ENCODE measurements at places on chromosomes 2 and 18. TPM values are rescaled to one million over a fixed set of nuclear protein-coding genes. Genes with fewer than 3 reads are reported as not detected.

DNA sequence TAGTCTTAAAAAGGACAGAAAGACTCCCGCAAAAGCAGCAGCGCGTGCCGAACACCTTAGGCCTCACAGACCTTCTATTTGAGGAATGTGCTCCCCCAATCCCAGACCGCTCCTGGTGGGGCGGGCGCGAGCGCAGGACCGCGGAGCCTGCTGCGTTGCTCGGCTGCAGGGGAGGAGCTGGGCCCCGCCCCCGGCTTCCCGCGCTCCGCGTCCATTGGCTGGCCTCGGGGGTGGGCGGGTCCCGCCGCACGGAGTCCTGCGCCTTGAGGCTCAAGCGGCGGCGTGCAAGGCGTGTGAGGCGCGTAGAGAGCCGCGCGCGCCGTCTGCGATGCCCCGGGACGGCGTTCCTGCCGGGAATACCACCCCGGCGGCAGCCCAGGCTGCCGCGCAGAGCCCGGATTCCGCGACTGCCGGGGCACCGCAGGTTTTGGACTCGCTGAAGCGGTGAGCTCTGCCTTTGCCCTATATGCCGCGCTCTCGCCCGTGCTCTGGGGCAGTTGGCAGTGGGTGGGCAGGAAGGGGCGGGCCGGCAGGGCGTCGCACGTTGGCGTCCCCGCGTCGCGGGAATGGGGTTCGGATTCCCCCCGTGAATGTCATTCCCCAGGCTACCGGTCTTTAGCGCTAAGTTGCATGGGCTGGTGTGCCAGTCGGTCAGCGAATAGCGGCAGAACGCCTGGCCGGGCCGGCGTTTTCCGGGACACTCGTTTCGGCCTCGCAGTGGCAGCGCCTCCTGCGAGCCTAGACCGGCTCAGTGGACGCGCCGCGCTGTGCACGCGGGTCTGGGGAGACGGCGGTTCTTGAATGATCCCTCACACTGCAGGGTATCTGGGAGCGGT, 49.6 kb upstream of the PAIP2B start:
- DNase-seq: peak; percentile 78

Gene EFEMP1
- 12.3 TPM for total RNA-seq

DNA sequence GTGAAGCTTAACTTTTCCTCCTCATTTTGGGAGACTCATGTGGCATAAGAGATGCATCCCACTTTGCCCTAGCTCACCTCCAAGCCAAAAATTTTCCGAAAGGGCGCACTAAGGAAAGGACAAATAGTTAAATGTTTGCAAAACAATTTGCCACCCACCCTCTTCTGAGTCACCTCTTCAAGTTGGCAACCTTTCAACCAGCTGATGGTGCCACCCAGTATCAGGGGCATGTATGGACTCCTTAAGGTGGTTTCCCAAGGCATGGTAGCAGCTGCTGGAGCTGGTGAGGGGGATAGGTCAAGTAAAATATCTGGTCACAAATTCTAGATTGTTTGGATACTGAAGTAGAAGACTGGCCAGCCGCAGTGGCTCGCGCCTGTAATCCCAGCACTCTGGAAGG, 17.2 kb upstream of the ITGAV start:
- DNase-seq: peak; percentile 74

Gene GKN2
- 0.24 TPM for total RNA-seq

GRCh38 chr2:7161501-7161900, 244.3 kb downstream of the RNF144A start:
- DNase-seq: no peak

Gene CCT7
- 695 TPM for total RNA-seq

GRCh38 chr2:239311132-239312040, 89.4 kb downstream of the HDAC4 start:
- DNase-seq: no peak

DNA sequence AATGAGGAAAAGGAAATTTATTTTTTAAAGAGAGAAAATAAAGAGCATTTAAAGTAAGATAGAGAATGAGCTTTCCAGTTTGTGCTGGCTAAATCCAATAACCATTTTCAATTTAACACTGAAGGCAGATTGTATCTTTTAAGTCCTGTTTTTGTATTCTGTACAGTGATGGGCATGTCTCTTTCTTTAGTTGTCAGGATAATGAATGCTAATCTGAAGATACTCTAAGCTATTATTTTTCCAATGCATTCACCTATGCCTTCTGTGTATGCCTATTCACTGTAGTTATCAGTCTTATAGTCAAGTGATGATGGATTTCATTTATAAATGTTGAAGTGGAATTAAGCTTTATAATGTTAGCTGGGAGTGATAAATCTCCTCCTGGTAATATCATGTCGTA, 101.4 kb downstream of the DYNAP start:
- DNase-seq: no peak

- no peak for DNase-seq
Measured at GRCh38 chr2:31049916-31050588, 88.2 kb downstream of the GALNT14 start.

Gene FEZ2
- total RNA-seq: 190 TPM

DNA sequence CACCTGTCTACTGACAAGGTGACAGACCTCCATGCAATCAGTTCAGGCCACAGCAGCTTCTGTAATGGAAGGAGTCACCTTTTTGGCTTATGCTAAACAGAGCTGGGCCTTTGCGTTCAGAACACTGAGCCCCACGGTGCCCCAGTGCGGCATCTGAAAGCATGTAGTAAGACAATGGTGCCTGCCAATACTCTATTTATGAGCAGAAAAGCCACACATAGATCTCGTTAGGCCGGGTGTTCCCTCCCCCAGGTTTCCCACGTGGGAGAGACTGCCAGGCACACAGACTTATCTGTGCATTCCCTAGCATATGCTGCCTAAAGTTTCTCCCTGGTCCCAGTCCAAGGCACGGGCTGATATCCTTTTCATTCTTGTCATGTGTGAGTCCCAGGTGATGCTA, 150.9 kb downstream of the ACTR3 start:
- no peak for DNase-seq

DNA sequence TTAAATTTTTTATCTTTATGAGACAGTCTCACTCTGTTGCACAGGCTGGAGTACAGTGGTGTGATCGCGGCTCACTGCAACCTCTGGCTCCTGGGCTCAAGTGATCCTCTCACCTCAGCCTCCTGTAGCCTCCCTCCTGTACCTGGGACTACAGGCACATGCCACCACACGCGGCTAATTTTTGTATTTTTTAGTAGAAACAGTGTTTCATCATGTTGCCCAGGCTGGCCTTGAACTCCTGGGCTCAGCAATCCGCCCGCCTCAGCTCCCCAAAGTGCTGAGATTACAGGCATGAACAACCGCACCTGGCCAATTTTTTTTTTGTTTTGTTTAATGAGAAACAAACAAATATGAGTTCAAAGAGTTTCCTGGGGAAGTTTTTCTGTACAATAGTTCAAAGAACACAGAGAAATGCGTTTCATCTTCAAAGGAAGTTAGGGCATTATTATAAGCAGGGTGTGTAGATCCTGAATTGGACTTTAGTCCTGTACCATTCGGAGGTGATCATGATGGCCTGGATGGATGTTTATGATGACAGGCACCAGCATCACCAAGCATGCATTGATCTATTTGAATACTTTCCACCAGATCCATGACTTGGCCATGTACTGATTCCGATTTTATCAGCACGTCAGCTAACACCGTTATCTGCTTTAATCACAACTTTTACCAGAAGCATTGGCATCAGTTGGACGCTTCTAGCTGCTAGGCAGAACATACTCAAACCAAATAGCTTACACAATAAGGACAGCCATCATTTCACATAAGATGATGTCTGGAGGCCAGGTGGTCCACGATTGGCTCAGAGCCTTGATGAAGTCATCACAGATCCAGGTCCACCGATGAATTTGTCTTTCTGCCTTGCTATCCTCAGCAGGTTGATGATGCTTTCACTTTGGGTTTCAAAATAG, 28.9 kb downstream of the TCF23 start:
- DNase-seq: no peak

DNA sequence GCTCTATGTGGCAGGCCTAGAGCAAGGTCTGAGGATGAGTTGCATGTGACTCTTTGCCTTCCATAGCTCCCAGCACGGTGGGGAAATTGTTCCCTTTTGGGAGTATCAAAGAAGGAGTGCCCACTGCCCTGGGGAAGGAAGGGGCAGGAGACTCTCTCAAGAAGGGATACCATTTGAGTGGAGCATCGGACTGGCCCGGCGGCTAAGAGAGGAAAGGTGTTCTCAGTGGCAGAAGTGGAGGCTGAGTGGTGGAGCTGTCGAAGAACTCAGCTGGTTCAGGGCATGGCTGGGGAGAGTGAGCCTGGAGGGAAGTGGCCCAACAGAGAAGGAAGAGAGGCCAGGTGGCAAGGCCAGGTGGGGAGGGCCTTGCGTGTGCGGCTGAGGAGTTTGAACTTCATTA, 235.2 kb downstream of the DYSF start:
- no peak for DNase-seq

DNA sequence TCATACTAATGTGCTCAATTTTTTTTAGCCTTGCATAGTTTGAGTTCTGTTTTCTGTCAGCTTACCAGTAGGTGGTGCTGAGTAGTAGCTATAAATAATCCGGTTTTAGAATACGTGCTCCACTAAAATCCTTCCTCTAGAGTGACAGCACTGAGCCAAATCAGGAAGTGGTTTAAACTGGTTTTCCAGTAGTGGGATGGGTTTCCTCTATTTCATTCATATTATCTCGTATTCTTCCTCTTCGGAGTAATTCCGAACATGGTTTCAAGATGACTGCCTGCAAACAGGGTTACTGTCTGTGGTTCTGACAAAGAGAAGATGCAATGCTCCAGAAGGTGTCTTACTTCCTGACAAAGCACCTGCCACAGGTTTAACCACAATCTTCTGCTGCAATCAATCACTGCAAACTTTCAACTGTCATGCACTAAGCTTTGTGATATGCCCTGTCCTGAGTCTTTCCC, 496.9 kb upstream of the VRK2 start:
- DNase-seq: peak; percentile 17

Gene B3GNT7
- total RNA-seq: not detected

Gene CYB5A
- total RNA-seq: 0.60 TPM

Gene COL5A2
- total RNA-seq: 1,017 TPM

Gene EPAS1
- total RNA-seq: 8.0 TPM

- DNase-seq: peak; percentile 18
Measured at GRCh38 chr18:37578886-37579513, 13.4 kb upstream of the CELF4 start.

DNA sequence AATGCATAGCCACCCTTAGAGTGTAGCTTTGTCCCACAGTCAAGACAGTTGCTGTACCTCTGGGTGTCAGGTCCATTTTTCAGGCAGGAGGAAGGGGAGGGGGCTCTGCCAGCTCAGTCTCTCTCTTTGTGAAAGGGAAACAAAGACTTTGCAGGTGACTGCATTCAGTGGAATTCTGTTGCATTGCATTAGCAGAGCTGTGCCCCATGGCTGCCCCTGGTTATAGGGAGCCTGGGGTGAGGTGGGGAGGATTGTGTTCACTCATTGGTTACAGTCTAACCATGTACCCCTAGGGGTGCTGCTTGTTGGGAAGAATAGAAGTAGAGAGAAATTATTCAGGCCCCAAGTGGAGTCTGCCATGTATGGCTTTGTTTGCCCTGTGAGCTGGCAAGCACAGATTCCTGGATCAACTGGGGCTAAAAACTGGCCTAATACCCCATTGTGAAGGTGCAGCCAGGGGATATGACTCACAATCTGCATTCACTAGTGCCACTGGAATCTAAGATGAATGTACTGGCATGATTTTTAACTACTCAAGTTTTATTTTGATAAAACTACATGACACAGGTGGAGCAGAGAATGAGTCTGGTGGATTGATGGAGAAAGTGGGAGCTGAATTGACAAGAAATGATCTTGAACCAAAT, 118.4 kb downstream of the SH3BP4 start:
- DNase-seq: peak; percentile 73

DNA sequence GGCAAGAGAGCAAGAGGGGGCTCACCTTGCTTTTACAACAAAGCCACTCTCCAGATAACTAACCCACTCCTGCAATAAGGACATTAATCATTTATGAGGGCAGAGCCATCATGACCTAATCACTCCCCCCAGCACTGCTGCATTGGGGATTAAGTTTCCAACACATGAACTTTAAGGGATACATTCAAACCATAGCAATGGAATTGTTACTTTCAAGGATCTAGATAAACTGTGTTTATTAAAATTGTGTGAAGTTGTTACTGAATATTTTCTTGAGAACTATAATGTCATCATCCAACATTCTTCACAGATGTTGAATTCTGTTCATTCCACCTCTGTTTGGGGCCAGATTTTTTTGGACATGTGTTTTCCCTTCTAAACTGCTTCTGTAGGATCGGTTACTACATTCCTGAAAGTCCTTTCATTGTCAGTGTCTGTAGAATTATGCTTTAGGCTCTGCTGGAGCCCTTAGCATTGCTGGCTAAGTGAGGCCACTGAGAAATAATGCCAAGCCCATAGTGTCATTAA, 50.4 kb downstream of the SPATS2L start:
- DNase-seq: no peak

DNA sequence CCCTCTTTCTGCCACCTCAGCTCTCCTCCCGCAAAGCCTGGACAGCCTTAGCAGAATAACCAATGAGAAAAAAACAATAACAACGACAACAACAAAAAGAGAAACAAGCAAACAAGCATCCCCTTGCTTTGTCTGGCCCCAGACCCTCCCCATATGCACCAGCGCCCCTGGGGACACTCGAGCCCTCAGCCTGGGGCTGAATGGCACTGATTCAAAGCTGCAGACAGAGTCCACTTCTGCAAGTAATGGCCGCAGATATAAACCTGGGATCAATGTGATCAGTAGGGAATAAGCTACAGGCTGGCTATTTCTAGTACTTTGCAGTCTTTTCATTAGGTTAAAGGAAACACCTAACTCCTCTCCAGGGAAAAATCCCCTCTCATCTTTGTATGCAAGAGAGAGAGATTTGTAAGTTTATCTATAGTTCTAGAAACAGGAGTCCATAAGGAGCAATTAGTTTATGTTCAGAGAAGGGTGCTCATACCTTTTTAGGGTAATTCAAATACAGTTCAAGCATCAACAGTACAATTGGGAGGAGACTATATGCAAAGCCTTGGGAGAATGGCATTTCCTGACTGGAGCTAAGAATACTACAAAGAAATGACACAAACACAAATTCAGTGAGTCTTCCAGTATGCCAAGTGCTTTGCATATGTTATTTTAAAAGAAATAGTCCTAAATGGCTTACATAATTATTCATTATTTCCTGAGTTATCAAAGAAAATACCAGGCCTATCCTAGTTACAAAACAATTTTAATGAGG, 122.3 kb upstream of the DDX18 start:
- DNase-seq: no peak

- DNase-seq: peak; percentile 50
Measured at GRCh38 chr2:113851640-113852039, 38.2 kb upstream of the ACTR3 start.

Gene ZNF407
- total RNA-seq: 3.5 TPM

DNA sequence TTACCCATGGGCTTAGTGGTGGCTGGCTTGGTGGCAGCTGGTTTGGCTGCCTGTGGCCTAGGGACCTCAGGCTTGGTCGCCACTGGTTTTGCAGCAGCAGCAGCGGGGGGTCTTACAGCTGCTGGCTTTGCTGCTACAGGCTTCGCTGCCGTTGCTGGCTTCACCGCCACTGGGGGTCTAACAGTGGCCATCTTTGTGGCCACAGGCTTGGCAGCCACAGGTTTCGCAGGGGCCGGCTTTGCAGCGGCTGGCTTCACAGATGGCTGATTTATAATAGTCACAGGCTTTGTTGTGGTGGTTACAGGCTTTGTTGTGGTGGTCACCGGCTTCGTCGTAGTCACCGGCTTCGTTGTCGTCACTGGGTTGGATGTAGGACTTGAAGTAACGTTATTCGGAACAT, 77.8 kb downstream of the COL6A3 start:
- DNase-seq: no peak

- no peak for DNase-seq
Measured at GRCh38 chr2:197388866-197389587, 45.8 kb downstream of the SF3B1 start.
